ENCODE measurements at places on chromosomes 1 and 21.

DNA sequence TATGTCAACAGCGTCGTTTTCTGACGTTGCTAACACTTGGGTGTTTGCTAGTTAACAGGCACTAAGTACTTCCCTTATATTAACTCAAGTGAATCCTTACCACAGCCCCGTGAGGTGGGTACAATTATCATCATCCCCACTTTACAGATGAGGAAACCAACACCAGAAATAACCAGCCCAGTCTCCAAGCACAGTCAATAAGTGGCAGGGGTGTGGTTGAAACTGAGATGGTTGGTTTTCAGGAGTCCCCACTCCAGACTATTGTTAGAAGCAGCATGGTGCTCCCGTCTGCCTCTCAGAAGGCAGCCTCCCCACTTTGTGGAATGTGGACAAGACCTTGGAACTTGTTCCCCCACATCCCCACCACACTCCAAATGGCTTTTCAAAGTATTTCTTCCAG is 45.7 kb upstream of the ACOT11 start:
- DNase-seq, result no peak

DNA sequence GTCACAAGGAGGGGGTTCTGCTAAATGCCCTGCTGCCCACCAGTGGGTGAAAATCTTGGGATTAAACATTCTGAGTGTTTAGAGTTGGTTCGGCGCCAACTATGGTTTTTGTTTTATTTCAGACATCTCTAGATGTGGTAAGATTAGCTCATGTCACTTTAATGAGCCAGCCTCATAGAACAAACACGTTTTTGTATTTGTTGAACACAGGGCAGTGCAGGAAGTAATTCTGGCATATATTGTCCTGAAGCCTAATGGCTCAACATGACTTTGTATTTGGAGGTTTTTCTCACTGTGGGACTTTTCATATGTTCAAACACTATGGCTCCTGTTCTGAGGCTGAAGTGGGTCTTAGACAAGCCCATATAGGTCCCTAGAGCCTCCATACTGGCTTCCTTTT is 107.8 kb downstream of the NGF start:
- DNase-seq, result no peak

DNA sequence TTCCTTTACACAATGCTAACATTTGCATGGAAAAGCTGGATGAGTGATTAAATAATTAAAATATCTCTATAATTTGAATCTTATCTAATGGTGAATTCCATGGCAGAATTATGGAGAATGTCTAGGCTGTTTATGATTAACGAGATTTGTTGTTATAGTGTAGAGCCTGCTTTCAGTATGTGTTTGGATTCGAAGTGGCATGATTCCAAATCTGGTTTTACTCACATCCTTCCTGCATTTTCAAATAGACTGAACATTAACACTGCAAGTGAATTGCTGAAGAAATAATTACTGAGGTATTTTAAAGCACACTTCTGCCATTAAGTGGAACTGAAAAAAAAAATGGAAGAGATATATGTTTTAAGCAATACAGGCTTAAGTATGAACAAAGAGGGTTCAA is 5.1 kb upstream of the NEK7 start:
- DNase-seq, result no peak

- DNase-seq, result peak; percentile 61
Measured at GRCh38 chr1:153260585-153261280, 1.2 kb downstream of the LORICRIN start.

DNA sequence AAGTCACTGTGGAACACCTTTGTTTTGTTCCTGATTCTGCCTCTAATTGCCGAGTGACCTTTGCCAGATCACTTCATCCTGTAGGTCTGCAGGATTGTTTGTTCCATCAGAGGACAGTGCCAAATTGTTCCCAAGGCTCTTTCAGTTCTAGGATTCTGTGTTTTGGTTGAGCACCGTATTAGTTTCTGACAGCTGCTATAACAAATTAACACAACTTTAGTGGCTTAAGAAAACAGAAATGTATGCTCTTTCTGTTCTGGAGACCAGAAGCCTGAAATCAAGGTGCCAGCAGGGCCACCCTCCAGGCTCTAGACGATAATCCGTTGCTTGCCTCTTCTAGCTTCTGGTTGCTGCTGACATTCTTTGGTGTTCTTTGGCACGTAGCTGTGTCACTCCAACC is 3.4 kb upstream of the PIGR start:
- no peak for DNase-seq
